ENCODE measurements at places on chromosomes 4 and X.
A peak's percentile ranks its signal among the peaks of the same experiment; 100 is the strongest.

- no peak for DNase-seq
These were observed 1280.9 kb upstream of the TENM3 start for GRCh38 chr4:180962268-180962667.

DNA sequence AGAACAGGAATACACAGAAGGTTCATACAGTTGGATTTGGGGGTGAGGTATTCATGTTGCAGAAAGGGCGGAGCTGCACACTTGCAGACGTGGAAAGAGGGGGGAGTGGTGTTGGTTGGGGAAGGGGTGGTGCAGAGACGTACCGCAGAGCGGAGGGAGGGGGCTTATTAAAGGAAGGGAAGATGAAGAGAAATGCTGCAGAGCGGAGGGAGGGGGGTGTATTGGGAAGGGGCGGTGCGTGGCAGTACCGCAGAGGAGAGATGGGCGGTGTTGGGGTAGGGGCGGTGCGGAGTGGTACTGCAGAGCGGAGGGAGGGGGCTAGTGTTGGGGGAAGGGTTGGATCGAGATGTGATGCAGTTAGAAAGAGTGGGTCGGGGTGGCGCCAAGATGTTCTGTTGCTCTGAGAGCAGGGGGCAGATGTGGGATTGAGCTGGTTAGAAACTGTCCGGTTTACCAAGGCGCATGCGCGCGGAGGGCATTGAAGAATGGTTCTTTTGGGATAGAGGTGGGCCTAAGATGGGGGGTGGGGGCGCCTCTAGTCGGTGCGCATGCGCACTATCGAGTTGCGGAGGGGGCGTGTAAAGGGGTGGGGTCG, 900 bp downstream of the TRO start:
- DNase-seq: peak; percentile 54

DNA sequence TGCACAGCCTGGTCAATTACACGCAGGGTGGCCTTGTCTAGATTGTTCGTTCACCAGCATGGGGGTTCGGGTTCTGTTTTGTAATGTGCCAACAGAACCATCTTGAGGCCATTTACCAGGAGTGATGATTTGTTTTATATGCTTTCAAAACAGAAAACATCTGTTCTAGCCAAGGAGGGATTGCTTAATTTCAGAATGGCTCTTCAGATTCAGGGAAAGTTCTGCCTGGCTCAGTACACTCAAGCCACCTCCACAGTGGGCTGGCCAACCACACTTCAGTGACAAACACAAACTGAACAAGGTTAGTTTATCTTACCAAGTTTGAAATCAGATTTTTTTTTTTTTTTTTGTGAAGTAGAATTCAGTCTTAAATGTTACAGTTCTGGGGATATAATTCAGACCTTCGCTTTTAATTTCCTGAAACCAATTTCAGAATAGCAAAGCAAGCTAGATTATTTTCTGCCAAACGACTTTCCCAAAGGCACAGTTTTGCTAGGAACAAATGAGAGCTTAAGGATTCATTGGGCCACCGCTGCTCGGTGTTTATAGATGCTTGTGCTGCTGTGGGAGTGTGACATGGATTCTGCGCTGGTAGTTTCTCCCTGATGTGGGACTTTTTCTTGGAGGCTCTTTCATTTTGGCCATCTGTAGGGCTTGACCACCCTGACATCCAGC, 23.4 kb downstream of the SMS start:
- no peak for DNase-seq

DNA sequence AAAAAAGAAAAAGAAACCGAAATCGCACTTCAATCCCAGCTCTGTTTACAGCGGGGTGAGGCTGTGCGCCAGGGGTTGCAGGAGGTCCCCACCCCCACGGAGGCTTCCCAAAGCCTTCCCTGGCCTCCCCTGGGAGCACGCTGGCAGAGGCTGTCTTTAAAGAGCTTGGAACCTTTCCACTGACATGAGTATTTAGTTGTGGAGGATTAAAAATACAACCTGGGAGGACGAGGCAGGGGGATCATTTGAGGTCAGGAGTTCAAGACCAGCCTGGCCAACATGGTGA, 69.1 kb downstream of the PPP2R2C start:
- DNase-seq: no peak

DNA sequence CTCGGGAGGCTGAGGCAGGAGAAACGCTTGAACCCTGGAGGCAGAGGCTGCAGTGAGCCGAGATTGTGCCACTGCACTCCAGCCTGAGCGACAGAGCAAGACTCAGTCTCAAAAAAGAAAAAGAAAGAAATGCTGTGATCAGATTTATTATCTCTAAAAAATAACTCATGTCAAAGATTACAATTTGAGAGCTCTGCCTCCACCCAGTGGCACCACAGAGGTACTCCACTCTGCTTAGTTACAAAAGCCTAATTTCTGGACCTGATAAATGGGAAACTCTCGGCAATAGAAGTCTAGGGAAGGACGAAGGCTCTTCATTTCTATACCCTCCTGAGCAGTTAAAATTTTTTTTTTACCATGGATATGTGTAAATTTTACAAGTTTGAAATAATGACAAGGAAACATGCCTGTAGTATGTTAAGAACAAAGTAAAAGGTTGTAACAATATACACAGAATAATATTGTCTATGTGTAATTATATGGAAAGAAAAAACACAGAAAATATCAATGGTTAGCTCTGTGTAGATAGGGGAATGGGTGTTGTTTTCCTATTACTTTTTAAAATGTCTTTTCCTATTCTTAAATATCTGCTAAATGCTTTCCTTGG, 149.8 kb downstream of the STIM2 start:
- peak; percentile 47 for DNase-seq

GRCh38 chrX:14590216-14590615, 60.9 kb downstream of the GLRA2 start:
- no peak for DNase-seq
